ENCODE measurements at places on chromosomes 16 and 17. TPM values are rescaled to one million over a fixed set of nuclear protein-coding genes. Genes with fewer than 3 reads are reported as not detected.

Gene ZNF469
- 2.9 TPM for total RNA-seq

Gene IGF2BP1
- total RNA-seq: not detected

Gene CBLN1
- total RNA-seq: 0.85 TPM

Gene CBFB
- total RNA-seq: 60.3 TPM

Gene PTX4
- not detected for total RNA-seq

Gene HBA1
- 11,060 TPM for total RNA-seq

Gene CD300H
- total RNA-seq: not detected
